ENCODE measurements at places on chromosomes 11 and 22.
A peak's percentile ranks its signal among the peaks of the same experiment; 100 is the strongest.

- no peak for DNase-seq
Observed at GRCh38 chr11:9219115-9219514, 46.0 kb downstream of the DENND5A start.

- no peak for DNase-seq
Observed at GRCh38 chr11:123233975-123234334, 38.9 kb upstream of the CLMP start.

- DNase-seq = no peak
Observed at GRCh38 chr11:15629690-15630321, 515.1 kb downstream of the INSC start.

- DNase-seq = no peak
Observed at GRCh38 chr11:27839226-27839913, 139.1 kb upstream of the BDNF start.

GRCh38 chr11:1604181-1604580, 4.1 kb downstream of the KRTAP5-3 start:
- no peak for DNase-seq

DNA sequence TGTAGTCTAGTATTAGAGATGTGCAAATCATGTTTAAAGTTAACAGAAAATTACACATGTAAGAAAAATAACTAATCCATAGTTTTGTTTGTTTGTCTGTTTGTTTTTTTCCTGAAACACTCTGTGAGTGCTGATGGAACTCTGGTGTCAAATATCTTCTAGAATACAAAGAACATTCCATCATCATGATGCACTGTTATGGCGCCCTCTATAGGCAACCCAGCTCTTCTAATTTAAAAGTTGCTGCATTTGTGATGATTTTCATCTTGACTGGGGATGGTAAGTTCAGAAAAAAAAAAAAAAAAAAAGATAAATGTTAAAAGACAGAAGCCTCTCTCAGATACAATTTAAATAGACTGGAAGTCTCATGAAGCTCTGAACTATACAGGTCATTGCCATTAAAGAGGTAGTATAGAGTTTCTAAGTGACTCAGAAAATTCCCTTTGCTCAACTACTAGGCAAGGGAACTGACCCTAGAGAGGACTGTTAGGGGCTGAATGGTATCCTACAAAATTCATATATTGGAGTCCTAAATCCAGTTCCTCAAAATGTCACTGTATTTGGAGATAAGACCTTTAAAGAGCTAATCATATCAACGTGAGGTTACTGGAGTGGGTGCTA, 597.2 kb upstream of the ANO3 start:
- no peak for DNase-seq

- no peak for DNase-seq
Observed at GRCh38 chr11:129373489-129373953, 2.1 kb upstream of the BARX2 start.

DNA sequence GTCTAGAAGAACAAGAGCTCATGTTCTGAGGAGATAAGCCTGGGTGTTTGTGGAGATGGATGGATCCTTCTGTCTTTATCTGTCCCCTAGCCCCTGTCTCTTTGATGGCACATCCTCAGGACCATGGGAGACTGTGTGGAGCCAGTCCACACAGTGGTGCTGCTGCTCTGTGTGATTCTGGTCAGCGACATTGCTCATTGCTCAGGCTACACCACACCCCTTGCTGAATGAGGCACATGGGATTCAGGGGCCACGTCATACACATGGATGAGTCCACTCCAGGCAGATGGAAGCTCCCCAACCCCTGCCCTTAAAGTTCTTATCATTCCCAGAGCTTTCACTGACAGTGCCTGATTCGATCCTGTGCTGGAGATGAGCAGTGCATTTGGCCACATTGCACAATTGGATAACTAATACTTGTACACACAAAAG, 222.2 kb downstream of the NAV2 start:
- no peak for DNase-seq

- DNase-seq = peak; percentile 75
Observed at GRCh38 chr11:118914178-118914918, 11.4 kb downstream of the BCL9L start.

DNA sequence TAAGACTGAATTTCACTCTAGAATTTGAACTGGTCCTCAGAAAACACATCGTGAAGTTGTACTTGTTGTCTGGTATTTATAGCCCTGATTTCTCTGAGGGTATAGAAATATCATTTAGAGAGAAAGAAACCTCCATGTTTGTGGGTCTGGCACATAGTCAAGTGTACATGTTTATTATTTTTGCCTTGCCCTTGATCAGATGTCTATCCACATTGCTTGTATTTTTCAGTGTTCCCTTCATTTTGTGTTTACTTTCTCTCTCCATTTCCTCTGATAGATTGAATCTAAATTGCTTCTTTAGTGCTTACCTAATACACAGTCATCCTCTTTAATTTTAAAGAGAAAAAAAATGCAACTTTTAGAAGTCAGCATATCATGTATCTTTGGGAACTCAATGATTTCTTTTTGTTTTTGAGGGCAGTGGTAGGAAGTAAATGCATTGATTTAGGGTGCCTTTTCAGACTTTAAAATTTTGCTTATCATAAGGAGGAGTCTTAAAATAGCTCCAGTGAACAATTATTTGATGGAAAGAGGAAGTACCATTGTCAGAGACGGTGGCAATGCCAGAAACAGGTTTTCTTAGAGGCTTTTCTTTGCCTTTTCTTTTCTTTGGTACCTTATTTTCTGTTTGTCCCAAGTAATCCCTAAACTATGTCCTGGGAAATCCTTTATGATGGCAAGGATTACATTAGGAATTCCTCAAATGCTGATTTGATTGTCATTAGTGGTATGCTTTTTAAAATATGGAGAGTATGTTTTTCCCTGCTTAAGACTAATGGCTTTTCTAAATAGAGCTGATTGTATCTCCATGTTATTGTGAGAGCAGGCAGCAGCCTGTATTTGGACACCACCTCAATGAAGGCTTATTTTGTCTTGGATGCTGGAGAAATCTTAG, 29.8 kb upstream of the TECTA start:
- no peak for DNase-seq

DNA sequence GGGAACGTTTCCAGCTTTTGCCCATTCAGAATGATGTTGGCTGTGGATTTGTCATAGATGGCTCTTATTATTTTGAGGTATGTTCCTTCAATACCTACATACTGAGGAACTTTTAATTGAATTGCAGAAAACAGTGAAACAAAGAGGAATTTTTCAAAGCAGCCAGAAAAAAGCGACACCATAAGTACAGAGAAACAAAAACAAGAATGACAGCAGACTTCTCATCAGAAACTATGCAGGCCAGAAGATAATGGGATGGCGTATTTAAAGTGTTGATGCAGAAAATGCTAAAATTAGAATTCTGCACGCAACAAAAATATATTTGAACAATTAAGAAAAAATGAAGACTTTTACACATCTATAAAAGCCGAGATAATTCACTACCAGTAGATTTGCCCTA, 95.4 kb upstream of the TIMP3 start:
- DNase-seq = no peak

DNA sequence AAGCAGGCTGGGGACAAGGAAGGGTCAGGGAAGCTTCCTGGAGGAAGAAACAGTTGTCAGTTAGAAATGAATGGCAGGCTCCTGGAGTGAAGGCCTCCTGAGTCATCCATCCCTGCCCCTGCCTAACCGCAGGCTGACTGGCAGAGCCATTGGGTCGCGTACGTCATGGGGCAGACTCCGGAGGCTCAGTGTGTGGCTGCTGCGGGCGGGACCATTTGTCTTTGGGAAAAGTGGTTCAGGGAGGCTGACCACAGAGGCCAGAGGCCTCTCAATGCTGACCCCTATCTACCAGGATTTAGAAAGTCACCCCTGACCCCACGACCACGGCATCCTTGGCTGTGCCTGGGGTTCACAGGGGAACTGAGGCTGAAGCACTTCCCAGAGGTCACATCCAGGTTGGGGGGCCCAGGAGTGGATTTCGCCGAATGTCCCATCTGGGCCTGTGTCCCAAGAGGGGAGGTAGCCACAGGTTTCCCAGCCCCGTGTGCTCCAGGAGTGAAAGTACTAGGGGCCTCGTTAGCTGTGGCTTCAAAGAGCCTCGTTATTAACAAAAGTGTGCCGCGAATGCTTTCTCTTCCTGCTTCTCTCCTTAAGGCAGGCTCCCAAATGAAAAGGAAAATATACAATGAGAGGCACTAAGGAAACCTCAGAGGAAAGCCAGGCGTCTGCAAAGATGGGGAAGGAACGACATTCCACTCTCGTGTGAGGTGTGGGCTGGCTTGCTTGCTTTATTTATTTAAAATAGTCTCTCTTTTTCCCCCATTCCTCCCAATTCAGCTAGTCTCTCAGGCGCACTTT, 58.9 kb downstream of the FLRT1 start:
- DNase-seq = no peak

GRCh38 chr11:66362481-66363147, 8.9 kb downstream of the SLC29A2 start:
- no peak for DNase-seq

GRCh38 chr22:40512426-40513136, 123.9 kb downstream of the MRTFA start:
- no peak for DNase-seq

- DNase-seq = no peak
Observed at GRCh38 chr11:129283141-129283540, 91.0 kb upstream of the ARHGAP32 start.

DNA sequence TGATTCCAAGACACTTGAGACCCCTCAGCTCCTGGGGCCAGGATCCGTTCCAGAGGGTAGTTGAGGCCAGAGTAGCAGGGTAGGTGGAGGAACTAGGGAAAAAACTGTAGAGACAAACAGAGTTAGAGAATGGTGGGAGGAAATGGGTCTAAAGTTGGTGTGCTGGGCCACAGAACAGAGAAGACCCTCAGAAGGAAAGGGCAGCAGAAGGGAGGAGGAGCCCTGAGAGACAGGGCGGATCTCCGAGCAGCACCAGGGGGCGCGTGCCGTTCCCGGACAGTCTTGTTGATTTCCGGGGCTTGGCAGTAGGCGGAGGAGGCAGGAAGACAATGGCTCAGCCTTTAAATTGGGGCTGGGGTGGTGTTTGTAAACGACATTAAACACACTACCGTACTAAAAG, 2.4 kb upstream of the CECR2 start:
- DNase-seq = no peak

- DNase-seq = no peak
Observed at GRCh38 chr22:39537975-39538374, 5.4 kb upstream of the RPS19BP1 start.

DNA sequence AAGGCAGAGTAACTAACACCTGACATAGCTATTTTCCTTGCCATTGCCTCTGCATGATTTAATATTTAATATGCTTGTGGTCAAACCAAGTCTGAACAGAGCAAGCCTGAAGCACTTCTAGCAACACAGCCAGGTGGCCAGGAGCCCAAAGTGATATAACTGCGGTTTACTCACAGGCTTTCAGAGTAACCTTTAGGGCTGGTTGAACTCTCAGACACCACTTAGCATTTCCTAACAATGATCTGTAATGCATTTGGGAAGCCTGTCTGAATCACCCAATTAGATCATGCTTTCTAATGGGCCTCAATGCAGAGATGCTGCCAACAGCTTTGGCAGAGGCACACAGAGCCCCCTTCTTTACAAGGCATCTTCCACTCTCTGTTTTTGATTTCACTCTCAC, 96.1 kb downstream of the FDX1 start:
- DNase-seq = no peak

- no peak for DNase-seq
Observed at GRCh38 chr22:25928038-25928437, 186.1 kb downstream of the MYO18B start.

GRCh38 chr11:128776069-128776423, 82.2 kb downstream of the FLI1 start:
- no peak for DNase-seq

DNA sequence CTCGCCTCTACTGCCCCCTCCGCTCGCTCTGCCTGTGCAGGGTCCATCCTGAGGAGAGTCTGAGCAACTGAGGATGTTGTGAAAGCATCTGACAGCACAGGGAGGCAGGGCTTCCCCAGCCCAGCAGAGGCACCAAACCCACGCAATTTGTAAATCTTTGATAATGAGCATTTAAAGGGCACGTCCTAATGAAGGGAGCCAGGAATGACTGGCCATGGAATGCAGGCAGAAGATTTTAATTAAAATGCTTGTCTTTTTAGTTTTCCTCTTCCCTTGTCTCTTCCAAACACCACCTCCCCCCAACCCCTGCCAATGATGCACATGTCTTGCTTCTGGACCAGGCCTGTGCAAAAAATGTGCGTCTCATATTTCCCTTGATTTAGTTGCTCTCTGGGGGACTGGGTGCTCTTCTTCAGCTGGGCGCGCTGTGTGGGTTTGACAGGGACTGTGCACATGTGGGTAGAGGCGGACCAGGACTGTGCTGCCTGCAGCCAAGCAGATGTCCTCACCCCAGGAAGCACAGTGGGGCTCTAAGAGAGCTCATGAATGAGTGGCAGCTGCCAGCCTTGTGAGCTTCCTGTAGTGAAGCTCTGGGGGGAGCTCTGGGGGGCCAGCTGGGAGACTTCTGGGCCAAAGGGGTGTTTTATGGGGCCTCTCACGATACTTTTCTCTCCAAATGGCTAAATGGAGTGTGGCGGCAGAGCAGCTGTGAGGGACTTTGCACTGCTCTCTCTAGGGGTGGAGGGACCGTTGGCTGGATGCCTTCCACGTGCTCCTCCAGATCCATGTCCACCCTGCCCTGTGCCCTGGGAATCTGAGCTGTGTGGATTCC, 273.5 kb downstream of the ST3GAL4 start:
- no peak for DNase-seq

DNA sequence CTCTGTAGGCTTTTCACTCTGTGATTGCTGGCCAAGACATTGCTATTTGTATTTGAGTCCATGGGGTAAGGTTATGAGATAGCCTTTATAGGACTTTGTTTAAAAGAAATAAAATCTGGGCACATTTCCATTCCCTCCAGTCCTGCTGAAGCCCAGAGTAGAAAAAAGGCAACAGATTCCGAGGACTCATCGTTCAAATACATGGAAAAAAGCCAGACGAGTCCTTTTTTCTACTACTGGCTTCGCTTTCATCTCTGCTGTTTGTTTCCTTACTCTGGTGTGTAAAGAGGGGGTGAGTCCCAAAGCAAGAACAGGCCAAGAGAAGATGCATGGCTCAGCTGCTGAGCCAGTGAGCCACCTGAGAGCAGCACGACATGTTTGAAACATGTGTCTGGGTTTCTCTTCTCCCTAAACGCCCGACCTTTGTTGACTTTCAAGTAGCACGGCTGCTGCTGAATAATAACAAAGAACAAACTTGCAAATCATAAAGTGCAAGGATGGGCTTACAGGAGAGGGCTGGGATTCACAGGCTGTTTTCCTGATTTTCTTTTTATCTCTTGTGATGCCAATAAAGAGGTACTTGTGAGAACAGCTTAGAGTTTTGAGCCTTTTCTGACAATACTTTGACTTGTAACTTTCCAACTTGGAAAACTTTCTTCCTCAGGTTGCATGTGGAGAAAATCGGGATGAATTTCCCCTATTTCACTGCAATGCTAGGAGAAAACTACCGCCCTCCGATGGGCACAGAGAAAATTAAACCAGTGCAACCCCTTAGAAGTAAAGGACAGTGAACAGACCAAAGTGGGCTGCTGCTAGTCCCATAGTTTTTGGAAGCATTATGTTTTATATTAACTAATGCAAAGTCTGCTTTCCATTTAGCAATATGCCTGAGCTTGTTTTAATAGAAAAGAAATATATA, 195.2 kb upstream of the RAG2 start:
- peak; percentile 39 for DNase-seq

- no peak for DNase-seq
Observed at GRCh38 chr11:121563003-121563402, 110.2 kb upstream of the SORL1-AS1 start.

GRCh38 chr11:61004180-61004611, 32.7 kb downstream of the CD6 start:
- DNase-seq = no peak
